ENCODE measurements at places on chromosomes 12 and 14.

DNA sequence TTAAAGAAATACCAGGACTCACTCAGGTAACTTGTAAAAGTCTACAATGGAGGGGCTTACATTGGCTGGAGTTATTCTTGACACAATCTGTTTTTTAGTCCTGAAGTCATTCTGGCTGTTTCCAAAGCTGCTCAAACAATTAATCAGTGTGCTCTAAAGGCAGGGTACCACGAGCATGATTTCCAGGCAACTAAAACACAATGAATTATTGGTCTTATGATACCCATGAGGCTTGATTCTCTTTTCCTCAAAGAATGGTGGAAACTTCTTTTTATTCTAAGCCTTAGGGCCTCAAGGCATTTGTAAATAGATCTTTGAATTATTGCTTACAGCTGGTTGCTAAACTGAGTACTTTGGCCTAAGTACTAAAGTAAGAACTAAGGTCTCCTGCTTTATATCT is 199.8 kb upstream of the PDZRN4 start:
- DNase-seq: no peak

- no peak for DNase-seq
Measured at GRCh38 chr12:25824734-25825133, 133.7 kb upstream of the RASSF8 start.

GRCh38 chr14:66507181-66507721 is 696 bp upstream of the GPHN start:
- no peak for DNase-seq

DNA sequence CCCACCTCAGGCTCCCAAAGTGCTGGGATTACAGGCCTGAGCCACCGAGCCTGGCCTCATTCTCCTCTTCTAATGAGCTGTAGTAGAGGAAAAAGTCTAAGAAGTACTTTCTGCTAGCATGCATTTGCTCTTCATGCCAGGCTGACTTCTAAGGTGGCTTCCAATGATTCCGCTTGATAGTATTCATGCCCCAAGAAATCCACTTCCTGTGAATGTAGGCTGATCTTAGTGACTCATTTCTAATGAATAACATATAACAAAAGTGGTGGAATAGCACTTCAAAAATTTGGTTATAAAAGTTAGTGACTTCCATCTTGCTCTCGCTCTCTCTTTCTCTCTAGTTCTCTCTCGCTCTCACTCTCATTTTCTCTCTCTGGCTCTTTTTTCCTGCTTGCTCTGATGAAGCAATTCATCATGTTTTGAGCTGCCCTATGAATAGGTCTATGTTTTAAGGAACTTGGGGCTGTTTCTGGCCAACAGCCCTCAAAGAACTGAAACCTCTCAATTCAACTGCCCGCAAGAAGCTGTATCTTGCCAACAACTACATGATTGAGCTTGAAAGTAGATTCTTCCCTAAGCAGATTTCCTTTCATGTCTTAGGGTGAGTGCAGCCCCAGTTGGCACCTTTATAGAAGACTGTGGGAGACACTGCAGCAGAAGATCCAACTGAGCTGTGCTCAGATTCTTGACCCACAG is 282.9 kb downstream of the RMST start:
- DNase-seq: no peak

DNA sequence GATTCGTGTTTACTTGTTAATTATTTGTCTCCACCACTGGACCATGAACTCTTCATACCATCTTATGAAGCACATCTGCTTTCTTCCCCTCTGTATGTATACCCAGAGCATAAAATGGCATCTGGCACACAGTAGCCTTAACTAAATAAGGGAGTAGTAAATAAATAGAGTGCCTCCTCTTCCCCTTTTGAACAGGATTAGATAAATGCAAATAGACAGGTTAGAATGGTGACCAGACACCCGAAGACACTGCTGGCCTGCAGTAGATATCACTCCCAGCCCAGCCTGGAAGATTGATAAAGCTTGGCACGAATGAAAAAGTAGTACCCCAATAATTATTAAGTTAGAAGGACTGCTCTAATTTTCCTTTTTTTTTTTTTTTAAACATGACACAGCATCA is 6.9 kb downstream of the GALNT4 start:
- DNase-seq: no peak

GRCh38 chr12:124130691-124131591 is 157.9 kb downstream of the ZNF664 start:
- no peak for DNase-seq

- DNase-seq: peak; percentile 59
Measured at GRCh38 chr12:123983822-123984485, 10.9 kb downstream of the ZNF664 start.

GRCh38 chr14:34052658-34053014 is 101.8 kb upstream of the EGLN3 start:
- DNase-seq: no peak

DNA sequence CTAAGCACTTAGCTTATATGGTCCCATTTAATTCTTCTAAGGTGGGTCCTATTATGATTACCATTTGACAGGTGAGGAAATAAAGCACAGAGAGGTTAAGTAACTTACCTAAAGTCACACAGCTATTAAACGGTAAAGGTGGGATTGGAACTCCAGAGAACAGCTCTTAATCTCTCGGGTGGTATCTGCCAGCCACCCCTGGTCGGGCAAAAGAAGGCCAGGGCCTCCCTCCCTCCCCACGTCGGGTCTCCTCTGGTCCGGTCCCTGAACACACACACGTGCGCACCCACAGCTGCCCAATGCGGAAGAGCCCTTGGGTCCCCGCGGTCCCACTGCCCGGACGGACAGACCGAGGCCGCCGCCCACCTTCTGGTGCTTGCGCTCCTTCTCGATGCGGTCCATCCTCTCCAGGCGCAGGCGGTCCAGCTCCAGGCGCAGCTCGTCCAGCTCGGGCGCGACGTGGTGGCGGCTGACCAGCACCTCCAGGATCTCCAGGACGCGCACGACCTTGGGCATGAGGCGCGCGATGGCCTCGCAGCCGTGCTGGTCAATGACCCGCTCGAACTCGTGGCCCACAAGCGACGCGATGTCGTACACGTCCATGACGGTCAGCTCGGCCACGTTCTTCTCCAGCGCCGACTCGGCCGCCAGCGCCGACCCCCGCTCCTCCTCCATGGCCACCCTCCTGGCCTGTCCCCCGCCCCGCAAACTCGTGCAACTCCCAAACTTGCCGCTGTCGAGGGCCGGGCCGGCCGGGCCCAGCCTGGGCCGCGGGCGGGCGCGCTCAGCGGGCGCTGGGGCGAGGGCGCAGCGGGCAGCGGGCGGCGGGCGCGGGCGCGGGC is 490 bp downstream of the RILPL1 start:
- DNase-seq: no peak

DNA sequence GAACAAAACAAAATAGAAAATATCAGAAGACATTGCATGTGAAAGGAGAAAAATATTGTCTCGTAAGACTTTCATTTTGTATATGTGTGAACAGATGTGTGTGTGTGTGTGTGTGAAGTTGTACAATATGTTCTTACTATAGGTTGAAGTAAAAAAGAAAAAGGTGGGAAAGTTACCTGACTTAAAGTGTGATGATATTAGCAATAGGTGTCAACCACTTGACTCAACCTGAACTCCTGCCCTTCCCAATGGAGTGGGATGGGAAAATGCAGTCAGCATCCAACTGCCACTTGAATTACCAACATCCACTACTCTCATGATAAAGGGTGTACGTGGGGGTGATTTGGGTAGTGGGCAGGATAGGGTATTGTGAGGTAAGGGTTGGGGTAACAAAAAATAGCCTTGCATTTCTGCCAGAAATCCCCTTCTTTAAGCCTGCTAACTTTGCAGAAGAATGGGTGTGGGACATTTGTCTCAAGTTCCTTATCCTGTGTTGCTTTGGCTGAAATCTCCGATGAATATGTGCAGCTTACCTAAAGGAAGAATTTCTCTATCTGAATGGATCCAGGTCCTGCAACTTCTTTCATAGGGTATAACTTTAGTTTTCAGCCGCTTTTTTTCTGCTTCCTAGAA is 181.6 kb downstream of the CHST11 start:
- no peak for DNase-seq

DNA sequence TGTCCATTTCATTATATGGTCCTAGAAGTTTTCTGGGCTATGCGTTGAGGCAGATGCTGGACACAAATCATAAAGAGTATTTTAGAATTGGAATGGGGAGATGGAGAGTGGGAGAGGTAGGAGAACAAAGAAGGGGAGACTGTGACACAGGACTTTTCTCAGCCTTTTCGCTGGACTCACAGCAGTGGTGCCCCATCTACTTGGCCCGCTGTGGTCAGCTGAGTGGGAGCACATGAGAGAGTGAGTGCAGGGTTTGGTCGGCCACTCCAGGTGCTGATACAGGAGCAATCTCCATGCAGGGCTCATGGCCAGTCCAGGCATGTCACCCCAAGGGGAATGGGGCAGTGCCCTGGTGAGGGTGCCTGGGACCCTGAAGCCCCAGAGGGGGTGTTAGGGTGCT is 109.0 kb downstream of the MYRFL start:
- no peak for DNase-seq

DNA sequence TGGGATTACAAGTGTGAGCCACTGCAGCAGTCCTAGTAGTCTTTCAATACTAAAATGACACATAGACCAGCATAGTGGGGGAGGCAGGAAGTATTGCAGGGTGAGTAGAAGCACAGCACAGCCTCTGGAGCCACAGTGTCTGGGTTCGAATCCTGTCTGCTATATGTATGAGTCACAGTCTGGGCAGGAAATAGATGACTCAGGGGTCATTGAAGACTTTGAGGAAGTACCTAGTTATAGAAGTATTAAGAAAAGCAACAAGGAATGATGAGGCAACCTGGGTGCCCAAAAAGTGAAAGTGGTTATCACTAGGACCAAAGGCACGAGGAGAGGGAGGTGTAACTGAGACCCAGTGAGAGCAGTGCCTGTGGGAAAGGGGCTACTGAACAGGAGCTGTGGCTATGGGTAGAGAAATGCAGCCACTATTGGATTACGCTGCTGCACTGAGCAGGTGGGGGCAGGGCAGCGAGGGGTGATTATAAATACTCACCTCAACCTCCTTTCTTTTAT is 124.0 kb downstream of the PDE3A start:
- no peak for DNase-seq

- DNase-seq: no peak
Measured at GRCh38 chr12:53105712-53106439, 2.6 kb downstream of the SOAT2 start.

- DNase-seq: no peak
Measured at GRCh38 chr14:67457782-67458181, 30.7 kb downstream of the TMEM229B start.

DNA sequence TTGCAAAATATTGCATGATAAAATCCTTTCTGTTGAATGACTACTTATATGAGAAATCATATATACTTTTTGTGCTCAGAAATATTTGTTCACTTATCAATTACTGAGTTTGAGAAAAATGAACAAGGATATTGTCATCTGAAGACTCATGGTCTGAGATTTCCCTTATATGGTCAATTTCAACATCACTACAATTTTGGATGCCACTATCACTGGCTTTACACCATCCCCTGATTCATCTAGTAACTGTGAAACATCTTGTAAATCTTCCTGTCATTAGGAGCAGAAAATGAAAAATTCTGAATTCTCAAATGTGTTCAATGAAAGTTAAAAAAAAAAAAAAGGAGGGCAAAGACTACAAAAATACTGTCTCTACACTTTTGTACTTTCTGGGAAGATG is 21.8 kb upstream of the GXYLT1 start:
- DNase-seq: no peak

DNA sequence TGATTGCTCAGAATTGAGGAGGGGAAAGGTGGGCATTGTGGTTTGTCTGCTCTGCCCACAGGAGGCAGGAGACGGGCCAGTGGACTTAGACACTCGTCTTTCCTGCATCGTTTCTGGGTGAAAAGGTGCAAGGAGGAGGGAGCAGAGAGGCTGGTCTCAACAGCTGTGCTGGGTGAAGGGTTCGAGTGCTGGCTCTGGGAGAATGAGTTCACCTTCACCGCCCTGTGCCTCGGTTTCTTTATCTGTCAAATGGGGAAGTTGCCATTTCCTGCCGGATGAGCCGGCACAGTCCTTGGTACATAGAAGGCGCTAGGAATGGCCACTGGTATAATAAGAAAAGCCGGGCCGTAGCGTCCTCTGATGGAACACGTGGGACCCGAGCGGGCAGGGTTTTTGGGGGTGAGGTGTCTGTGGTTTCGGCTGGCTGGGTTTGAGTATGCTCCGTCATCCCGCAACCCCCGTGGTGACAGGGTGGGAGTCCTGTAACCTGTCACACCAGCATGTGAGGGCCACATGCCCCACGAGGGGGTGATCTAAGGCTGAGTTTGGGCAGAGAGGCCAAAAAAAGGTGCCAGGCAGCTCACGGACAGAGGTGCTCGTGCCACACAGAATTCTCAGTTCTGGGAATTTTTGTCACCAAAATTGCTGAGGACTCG is 7.3 kb downstream of the BCL7A start:
- DNase-seq: no peak

- DNase-seq: no peak
Measured at GRCh38 chr12:102631274-102631673, 150.9 kb upstream of the IGF1 start.

- DNase-seq: peak; percentile 56
Measured at GRCh38 chr12:112408621-112409020, 784 bp downstream of the RPL6 start.

DNA sequence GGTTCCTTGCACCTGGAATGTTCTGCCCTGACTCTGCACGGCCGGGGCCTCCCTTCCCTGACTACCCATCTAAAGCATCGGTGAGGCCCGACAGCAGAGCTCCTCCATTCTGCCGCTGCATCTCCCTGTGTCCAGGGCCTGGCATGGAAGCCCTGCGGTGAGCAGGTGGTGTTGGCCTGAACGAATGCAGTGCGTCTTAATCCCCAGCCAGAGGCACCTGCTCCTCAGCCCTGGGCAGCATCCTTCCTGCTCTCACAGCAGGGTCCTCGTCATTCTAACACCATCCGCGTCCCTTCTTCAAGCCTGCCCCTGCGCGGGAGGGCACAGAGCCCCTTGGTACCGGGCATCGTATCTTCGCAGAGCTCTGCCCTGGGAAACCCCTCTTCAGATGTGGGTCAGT is 15.4 kb downstream of the BEGAIN start:
- DNase-seq: no peak

DNA sequence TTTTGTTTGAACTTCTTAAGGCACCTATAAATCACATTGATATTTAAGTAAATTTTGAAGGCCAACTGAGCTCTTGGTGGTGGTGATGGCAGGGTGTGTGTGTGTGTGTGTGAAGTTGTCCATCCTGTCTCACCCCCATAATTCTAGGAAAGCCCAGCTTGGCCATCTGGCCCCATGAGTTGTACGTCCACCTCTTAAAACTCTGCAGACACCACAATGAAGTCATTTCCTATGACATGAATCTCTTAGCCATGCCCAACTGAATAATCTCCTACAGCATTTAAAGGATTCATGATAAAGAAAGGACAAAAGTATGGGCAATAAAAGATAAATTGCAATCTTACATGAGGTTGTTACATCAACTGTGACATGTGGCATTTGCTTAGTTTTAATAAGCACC is 123.4 kb downstream of the TTC7B start:
- no peak for DNase-seq

GRCh38 chr12:3768911-3769447 is 16.1 kb upstream of the CRACR2A start:
- no peak for DNase-seq

- no peak for DNase-seq
Measured at GRCh38 chr14:70771781-70772212, 37.5 kb downstream of the MAP3K9 start.

- no peak for DNase-seq
Measured at GRCh38 chr12:92459850-92460249, 242.9 kb upstream of the PLEKHG7 start.

- no peak for DNase-seq
Measured at GRCh38 chr12:115375186-115375991, 691.4 kb upstream of the TBX3 start.

GRCh38 chr12:38813923-38814322 is 91.5 kb downstream of the CPNE8 start:
- DNase-seq: no peak

Data from CD4-positive, alpha-beta T cell treated with Interleukin-15 for 4 hours (primary cell).